ENCODE measurements at places on chromosomes 12 and 14. TPM values are rescaled to one million over a fixed set of nuclear protein-coding genes. Genes with fewer than 3 reads are reported as not detected.

DNA sequence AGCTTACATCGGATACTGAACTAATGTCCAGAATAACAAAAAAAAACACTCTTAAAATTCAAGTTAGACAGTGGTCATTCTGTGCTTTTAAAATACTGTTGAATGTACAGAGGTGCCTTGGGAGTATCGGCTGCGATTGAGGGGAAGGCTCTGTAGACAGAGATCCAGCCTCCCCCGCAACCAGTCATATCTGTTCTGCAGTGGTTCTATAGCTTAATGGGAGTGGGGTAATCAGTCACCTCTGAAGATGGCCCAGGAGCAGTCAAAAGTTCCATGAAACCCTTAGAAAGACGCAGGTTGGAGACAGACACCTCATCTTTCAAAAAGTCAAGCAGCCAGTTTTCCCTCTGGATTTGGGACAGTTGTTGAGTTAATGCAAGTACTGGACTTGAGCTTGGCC, 1486.6 kb upstream of the TMEM132C start:
- DNase-seq: no peak

GRCh38 chr14:71491931-71492330, 440.3 kb upstream of the RGS6 start:
- DNase-seq: no peak

DNA sequence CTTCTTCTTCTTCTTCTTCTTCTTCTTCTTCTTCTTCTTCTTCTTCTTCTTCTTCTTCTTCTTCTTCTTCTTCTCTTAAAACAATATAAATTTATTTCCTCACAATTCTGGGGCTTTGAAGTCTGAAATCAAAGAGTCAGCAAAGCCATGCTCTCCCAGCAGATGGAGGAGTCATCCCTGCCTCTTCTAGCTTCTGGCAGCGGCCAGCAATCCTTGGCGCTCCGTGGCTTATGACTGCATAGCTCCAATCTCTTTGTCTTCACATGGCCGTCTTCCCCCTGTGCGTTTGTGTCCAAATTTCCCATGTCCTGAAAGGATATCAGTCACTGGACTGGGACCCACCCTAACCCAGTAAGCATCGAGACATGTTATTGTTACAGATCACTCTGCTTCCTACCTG, 22.9 kb downstream of the KCNA1 start:
- DNase-seq: no peak

GRCh38 chr12:47269916-47270315, 190.2 kb upstream of the AMIGO2 start:
- DNase-seq: no peak

GRCh38 chr14:76336876-76337275, 39.1 kb upstream of the ESRRB start:
- peak; percentile 32 for DNase-seq

DNA sequence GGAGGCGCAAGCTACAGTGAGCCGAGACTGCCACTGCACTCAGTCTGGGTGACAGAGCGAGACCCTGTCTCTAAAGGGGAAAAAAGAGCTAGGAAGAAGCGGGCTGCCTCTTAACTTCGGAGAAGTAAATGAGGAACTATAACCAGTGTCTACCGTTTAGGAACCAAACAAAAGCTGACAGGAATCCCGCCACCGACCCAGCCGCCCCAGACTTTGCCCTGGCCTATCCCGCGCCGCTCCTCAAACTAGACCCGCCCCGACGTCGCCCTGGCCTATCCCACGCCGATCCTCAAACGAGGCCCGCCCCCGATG, 568 bp upstream of the SIVA1 start:
- no peak for DNase-seq

DNA sequence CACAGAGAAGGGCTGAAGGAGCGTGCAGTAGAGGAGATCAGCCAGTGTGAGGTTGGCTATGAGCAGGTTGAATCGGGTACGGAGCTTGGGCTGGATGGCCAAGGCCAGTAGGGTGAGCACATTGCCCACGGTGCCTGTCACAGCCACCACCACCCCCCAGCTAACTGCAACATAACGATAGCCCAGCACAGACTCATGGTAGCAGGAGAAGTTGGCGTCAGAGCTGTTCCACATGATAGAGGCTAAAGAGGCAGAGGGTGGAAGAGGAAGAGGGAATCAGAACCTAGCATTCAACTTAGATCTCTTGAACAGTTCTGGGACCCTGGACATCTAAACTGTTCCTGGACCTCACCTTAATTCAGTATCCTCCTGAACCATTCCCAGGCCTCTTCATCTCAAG, 668 bp downstream of the GPR84 start:
- DNase-seq: no peak

- no peak for DNase-seq
Measured at GRCh38 chr12:120428597-120429229, 9.2 kb upstream of the COX6A1 start.

DNA sequence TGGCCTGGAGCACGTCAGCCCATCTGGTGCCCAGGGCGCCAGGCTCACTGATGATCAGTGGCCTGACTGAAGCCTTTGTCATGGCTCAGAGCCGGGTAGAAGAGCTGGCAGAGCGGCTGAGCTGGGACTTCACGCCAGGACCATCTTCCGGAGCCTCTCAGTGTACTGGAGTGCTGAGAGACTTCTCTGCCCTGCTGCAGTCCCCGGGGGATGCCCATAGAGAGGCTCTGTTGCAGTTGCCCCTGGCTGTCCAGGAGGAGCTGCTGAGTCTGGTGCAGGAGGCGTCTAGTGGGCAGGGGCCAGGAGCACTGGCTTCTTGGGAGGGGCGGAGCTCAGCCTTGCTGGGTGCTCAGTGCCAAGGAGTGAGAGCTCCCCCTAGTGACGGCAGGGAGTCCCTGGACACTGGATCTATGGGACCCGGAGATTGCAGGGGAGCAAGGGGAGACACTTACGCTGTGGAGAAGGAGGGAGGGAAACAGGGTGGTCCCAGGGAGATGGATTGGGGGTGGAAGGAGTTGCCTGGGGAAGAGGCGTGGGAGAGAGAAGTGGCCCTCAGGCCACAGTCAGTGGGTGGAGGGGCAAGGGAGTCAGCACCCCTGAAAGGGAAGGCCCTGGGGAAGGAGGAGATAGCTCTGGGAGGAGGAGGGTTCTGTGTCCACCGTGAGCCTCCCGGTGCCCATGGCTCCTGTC, 2.0 kb downstream of the KHNYN start:
- DNase-seq: peak; percentile 96

DNA sequence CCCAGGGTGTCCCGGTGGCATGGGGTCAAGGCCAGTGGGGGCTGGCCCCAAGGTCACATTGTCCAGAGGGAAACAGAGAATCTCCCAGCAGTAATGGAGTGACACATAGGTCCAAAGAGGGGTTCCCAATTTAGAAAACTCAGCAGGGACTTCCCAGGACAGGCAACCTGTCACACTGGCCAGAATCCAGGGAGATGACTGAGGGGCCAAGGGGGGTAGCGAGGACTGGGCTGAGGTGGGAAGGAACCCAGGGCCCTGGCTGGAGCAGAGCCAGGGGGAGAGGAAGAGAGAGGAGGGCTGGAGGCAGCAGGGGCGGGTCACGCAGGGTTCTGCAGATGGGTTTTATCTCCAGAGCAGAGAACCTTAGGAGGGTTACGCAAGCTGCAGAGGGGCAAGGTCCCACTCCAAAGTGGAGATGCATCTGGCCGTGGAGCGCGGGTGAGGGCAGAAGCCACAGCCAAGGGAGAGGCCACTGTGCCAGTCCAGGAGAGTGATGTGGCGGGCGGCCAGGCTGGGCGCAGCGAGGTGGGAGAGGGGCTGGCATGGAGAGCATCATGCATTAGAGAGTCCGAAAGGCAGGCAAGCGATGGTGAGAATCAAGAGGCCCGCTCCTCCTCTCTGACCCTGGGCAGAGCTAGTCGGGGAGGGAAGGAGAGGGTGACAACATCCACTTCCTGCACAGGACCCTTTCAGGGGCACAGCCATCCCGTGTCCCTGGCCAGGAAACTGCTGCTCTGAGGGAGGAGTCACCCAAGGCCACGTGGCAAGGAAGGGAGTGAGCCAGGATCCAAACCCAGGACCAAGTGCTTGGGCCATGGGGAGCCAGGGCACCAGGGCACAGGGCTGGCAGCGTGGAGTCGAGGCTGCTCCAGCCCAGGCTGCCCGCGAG, 29.0 kb downstream of the NCOR2 start:
- DNase-seq: no peak

DNA sequence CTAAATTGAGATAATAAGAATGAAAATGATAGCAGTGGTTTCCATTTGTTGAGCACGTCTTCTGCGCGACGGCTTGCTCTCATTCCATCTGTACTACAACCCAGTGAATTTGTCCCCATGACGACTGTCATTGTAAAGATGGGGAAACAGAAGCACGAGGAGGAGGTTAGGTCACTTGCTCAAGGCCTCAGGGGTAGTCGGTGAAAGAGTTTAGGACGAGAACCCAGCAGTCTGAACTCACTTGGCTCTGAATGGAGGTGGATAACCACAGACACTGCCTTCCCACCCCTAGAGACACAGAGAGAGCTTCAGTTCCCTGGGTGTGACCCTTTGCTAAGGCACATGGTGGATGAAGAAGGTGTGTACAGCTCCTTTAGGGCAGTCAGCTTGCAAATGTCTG, 30.9 kb upstream of the PLEKHG3 start:
- no peak for DNase-seq

- no peak for DNase-seq
Measured at GRCh38 chr12:124694250-124694649, 126.8 kb upstream of the NCOR2 start.

DNA sequence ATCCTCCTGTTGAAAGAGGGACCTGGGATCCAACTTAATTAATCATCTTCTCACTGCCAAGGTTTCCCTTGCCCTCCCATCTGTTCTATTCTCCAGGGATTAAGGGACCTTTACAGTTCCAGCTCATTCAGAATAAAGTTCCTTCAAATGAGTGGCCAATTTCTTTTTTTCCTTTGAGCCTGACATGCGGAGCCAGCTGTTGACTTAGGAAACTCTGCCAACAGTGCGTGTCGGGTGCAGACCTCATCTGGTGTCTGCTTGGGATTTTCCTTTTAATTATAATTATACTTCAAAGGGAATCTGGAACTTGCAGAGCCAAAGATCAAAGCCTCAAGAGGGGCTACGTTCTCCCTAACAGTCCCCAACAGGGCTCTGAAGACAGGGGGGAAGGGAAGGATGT, 64.8 kb downstream of the CCDC60 start:
- no peak for DNase-seq

GRCh38 chr12:22640851-22641250, 15.9 kb downstream of the ETNK1 start:
- no peak for DNase-seq

DNA sequence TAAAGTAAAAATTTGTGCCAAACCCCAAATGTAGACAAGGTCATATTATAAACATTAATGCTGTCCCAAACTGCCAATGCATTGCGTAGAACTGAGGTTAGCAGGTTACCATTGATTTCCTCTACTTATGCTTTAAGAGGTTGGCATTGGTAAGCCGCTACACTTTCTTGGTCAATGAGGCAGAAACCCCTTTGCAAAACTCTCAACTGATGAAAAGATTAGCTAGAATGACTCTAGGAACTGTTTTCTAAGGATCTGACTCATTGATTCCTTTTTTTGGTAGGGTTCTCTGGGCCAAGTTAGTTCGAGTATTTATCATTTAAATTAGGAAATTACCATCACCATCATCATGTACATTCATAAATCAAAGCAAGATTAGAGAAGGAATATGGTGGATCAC, 44.6 kb downstream of the HMGA2 start:
- DNase-seq: no peak

DNA sequence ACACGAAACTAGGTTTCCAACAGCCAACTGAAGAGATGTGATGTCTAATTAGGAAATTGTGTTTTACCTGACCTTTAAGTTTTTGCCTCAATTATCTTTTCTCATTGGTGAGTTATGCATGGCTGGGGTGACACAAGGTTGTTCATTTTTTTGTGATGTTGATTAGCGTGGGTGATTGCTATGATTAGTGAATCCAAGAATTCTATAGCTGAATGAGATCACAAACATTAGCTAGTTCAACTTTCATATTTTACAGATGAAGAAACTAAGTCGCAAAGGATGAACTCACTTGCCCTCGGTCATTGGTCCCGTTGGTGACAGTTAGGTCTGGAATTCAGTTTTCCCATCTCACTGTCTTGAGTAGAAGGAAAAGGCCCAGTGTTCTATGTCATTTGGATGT, 32.6 kb upstream of the LMNTD1 start:
- no peak for DNase-seq

GRCh38 chr12:38775457-38775856, 129.9 kb downstream of the CPNE8 start:
- DNase-seq: no peak

DNA sequence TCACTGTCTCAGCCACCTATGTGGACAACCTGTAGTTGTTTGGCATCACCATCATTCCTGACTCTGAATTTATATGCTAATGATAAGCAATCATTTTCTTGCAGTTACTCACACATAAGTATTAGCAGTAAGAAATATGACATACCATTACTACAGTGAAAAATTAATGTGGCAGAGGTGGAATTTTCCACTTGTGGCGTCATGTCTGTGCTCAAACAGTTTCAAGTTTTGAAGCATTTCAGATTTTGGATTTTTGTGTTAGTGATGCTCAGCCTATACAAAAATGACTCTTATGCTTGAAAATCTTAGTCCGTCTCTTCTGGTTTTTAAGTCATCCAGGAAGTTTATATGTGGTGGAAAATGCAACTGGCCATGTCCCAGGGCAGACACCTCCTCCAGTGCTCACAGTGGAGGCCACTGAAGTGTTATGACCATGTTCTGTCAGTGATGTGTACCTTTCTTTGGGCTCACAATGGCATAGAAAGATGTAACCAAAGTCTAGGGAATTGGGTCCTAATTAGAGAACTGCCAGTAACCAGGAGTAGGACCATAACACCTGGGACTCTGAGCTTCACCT, 220.6 kb downstream of the SYT1 start:
- DNase-seq: no peak

DNA sequence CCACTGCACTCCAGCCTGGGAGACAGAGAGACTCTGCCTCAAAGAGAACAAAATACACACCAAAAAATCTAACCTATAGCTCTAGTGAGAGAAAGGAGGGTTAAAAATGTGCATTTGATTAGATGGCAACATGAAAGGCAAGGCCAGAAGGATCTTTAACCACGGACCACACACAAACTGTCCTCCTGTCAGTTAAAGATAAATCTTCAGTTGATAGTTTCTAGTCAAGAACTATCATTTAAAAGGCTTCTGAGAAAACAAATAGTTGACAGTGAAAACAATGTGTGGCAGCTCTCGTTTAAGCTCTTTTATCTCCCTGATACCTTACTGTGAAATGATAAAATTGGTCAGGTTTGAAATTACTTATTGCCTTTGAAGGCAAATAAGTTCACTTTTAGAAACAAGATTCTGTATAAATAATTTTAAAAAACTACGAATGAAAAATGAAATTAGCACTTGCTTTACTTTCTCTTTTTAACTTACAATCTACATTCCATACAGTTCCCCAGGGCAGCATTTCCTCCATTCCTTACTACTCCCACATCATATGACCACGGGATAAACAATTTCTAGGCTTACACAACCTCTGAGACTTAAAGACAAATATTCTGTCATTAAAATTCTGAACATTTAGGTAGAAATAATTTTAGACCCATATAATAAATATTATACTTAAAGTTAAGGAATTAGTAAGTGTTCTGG, 71.4 kb upstream of the GNPNAT1 start:
- no peak for DNase-seq

- DNase-seq: no peak
Measured at GRCh38 chr12:6177642-6178358, 22.4 kb upstream of the CD9 start.

ADGRD1 gene
- total RNA-seq: 178 TPM

ANG gene
- total RNA-seq: 11.5 TPM

BCAT1 gene
- 45.1 TPM for total RNA-seq

MYL2 gene
- total RNA-seq: not detected

ZFC3H1 gene
- total RNA-seq: 47.2 TPM

STYK1 gene
- total RNA-seq: 0.10 TPM

DPY19L2 gene
- total RNA-seq: 5.5 TPM

CLEC4E gene
- total RNA-seq: 3.4 TPM

PACS2 gene
- total RNA-seq: 69.4 TPM

SIX6 gene
- total RNA-seq: not detected
